ENCODE measurements at places on chromosomes 2 and 18. TPM values are rescaled to one million over a fixed set of nuclear protein-coding genes. Genes with fewer than 3 reads are reported as not detected.

NGEF gene
- 16.2 TPM for total RNA-seq

CXCR1 gene
- not detected for total RNA-seq

LINC00305 gene
- not detected for total RNA-seq

SERPINB10 gene
- not detected for total RNA-seq

FABP1 gene
- not detected for total RNA-seq
